ENCODE measurements at places on chromosomes 5 and 9.

- DNase-seq = no peak
Observed at GRCh38 chr5:33238826-33239695, 201.7 kb upstream of the TARS1 start.

- peak; percentile 64 for DNase-seq
Observed at GRCh38 chr5:10563110-10563944, 543 bp upstream of the ANKRD33B start.

- no peak for DNase-seq
Observed at GRCh38 chr5:161216877-161217276, 329.6 kb downstream of the GABRB2 start.

DNA sequence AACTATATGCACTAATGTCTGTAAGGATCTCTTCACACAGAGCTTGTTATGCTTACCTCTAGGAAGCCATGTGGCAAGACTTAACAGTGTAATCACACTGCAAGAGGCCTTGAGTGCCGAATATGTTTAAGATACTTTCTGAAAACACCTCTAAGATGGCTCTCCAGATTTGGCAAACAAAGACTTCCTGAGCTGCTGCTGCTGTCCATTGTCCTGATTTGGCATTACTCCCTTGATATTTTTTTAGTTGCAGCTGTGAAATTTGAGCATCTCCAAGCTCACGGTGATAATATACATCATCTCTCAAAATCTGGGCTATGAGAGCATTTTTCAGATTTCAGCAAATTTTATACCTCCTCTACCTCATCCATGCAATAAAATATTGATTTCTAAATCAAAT is 384.5 kb upstream of the CDH6 start:
- DNase-seq = peak; percentile 15

- DNase-seq = no peak
Observed at GRCh38 chr5:10157085-10157669, 92.5 kb downstream of the ATPSCKMT start.

DNA sequence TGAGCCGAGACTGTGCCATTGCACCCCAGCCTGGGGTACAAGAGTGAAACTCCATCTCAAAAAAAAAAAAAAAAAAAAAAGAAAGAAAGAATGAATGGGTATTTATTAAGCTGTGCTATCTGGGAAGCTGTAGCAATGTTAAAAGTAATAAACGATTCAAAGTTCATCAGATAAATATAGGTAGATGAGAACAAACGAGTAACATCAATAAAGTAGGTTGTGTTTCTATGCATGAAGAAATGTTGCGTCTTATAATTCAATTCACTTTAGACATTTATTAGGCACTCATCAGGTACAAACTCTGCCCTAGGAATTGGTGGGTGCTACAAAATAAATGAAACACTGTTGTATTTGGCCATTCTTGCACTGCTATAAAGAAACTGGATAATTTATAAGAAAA is 36.8 kb downstream of the C9orf57 start:
- DNase-seq = no peak

DNA sequence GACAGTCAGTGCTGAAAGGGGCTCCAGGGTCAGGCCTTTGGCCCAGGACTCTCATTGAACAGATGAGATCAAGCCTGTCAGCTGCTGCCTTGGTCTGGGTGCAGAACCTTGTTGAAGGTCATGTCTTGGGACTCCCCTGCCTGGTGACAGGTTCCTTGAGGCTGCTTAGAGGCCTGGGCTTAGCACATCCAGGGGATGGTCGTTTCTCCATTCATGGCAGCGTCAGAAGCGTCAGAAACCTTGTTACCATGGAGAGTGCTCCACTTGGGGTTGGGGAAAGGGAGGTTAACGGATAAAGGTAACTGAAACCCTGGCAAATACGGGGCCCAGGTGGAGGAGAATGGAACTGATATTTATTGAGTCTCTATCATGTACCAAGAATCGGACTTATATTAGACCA is 8.8 kb downstream of the ARPC5L start:
- DNase-seq = no peak

DNA sequence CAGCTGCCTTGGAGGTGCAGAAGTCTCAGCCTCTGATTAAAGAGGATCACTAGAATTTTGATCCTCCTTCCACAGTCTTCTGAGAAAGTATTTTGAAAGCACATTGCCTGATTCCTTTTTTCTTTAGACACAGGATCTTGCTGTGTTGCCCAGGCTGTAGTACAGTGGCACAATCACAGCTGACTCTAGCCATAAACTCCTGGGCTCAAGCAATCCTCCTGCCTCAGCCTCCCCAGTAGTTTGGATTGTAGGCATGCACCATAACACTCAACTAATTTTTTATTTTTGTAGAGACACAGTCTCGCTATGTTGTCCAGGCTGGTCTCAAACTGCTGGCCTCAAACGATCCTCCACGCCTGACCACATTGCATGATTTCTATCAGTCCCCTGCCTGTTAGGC is 74.5 kb downstream of the FAM78A start:
- DNase-seq = no peak

DNA sequence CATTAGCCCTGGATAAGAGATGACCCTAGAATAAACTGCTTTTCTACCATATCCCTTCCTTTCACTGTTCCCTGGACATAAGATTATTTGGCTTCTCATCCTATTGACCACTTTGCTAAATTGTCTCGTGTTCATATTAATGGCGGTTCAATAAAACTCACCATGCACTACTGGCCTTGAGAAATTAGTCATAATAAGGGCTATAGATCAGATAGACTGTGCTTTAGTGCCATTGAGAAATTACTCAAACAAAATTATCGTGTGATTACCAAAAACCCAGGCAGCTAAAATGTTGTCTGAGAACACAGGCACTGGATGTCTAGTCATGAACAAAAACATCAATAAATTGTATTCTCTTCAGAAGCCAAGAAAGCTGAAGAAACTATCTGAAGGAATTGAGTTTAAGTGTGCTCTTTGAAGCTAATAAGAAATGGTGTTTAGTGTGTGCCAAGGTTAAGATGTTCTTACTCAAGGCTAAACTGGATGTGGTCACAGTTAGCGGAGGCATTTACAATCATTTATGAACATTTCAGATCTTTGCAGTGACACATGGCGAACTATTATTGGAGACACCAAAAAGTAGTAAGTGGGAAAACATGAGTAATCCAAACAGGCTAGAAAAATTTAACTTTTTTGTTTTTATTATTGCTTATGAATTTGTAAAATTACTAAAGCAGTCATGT is 460.4 kb upstream of the RORB start:
- DNase-seq = peak; percentile 28

DNA sequence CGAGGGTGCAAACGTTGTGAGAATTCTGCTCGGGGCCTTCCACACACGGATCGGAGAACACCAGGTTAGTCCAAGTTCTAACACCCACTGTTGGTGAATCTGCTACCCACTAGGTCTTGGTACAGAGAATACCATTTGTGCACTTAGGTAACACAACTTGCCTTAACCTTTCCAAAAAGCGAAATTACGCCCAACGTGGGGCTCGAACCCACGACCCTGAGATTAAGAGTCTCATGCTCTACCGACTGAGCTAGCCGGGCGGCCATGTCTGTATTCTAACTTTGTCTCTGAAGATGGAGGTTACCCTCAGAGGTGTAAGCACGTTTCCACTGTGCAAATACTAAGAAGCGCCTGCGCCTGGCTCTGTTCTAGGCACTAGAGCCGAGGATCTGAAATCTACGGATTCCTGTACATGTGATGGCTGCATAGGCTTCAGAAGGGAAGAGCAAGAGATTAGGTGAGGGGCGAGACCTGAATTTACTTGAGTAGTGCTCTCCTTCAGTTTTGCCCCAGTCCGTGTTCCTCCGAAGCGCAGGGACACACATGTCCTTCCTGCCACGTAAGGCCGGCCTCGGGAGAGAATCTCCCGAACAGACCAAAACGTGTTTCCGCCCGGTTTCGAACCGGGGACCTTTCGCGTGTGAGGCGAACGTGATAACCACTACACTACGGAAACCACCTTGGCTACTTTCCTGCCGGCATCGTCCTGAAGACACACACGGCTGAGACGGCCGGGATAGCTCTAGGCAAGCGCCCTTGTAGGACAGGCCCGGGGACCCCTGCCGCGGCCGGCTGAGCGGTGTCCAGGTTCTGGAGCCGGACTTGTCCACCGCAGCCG is 1.1 kb upstream of the TRIM41 start:
- DNase-seq = peak; percentile 96

DNA sequence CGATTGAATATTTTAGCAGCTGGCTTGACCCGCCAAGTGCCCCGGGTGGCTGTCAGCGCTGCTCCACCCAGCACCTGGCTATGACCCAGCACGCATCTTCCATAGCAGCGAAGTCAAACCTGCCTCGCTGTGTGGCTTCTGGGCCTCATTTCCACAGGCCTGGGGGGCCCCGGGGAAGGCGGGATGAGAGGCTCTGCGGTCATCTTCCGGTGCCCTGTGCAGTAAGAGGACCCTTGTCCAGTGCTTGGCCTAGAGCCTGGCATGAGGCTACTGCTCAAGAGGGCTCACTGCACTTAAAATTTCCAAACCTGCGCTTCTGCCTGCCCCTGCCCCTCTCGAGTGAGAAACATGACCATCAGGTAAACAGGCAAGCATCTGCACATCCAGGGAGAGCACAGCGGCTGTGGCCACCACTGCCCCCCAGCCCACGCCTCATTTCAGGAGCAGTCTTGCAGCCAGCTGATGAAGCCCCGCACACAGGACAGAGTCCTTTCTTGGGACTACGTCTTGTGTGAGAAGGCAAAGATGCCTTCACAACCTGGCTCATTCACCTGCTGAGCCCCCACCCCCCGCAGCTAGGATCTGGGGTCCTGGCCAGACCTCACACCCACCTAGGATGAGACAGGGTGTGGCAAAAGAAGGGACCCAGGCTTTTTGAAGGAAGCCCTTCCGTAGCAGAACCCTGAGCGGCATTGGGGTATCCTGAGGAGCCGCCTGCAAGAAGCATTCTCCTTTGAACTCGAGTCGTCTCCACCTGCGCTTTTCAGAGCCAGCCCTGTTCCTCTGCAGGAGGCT is 69.5 kb upstream of the UNC5A start:
- DNase-seq = no peak
